ENCODE measurements at places on chromosomes 2 and 18.
A peak's percentile ranks its signal among the peaks of the same experiment; 100 is the strongest.

- DNase-seq: no peak
Observed at GRCh38 chr2:172282944-172283343, 144.4 kb upstream of the ITGA6 start.

DNA sequence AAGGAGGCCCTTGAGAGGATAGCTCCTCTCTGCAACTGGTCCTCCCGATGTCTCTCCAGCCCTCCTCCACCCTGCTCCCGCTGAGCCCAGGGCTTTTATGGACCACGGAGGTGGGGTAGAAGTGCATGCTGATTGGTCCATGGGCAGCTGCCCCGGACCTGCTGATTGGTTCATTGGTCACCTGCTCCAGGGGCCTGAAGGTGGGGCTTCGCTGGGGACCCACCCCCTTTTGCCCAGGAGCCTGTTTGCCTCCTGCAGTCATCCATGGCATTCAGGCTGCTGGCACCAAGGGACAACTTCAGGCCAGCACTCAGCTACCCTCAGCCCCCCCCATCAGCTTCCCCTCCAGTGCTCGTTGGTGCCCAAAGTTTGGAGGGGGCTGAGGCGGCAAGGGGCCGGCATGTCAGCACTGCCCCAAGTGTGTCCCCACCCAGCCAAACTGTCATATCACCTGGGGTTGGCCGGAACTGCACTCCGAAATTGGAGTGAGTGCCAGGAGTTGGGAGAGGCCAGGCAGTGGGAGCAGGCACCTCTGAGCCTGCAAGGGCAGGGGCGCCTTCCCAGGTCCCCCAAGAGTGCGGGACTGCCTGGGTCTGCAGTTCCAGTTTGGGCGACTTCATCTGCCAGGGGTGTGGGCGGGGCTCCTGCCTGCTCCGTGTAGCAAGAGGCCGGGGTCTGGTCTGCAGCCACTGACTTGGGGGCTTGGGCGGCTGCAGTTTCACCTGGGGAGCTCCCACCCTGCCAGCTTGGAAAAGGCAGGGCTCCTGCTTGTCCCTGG is 288.9 kb downstream of the RDH14 start:
- no peak for DNase-seq

- DNase-seq: no peak
Observed at GRCh38 chr2:83063511-83063910, 1395.6 kb downstream of the SUCLG1 start.

DNA sequence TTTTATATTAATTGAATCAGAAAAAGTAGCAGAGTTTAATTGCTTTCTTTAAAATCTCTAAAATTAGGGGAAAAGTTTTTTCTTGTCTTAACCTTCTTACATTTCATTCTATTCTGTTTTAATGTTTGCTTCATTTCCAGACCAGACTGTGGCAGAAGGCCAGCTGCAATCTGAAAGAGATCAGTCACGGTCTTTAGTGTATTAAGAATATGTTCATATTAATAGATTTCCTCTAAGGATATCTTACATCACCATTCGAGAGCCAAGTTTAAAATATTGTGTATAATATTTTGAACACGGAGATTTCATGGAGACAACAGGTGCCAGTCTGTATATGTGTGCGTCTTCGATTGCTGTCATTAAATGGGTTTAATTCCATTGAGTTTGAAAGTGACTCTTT is 230.9 kb upstream of the ZSWIM2 start:
- DNase-seq: no peak

- DNase-seq: no peak
Observed at GRCh38 chr2:9199716-9200632, 6.6 kb upstream of the ASAP2 start.

DNA sequence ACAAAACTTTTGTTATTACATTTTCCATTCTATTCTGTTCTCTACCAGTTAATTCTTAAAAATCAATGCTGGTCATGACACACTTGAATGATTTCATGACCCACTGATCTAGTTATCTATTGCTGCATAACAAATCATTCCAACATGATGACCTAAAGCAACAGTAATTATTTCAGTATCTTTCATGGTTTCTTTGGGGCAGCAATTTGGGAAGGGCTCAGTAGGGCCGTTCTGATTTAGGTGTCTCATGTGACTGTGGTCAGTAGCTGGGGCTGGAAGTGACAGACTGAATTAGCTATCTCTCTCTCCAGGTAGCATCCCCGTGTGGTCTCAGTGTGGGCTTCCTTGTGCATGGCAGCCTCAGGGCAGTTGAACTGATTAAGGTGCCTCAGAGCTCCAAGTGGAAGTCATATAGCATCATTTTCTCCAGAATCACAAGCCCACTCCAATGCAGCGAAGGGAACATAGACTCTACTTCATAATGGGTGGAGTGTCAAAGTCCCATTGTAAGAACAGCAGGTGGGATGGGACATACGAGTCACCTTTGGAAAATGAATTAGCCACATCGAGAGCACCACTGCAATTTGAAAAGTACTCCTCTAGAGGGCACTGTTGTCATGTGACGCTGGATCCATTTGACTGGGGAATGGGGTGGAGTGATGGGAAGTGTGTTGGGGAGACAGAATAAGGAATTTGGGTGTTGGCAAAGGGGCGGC is 39.1 kb upstream of the FAM136A start:
- DNase-seq: peak; percentile 63

GRCh38 chr2:94986392-94986963 is 39.0 kb upstream of the MAL start:
- peak; percentile 49 for DNase-seq

- DNase-seq: no peak
Observed at GRCh38 chr2:238997684-238998083, 149.8 kb downstream of the TWIST2 start.

- no peak for DNase-seq
Observed at GRCh38 chr2:226916669-226917068, 80.8 kb downstream of the RHBDD1 start.

DNA sequence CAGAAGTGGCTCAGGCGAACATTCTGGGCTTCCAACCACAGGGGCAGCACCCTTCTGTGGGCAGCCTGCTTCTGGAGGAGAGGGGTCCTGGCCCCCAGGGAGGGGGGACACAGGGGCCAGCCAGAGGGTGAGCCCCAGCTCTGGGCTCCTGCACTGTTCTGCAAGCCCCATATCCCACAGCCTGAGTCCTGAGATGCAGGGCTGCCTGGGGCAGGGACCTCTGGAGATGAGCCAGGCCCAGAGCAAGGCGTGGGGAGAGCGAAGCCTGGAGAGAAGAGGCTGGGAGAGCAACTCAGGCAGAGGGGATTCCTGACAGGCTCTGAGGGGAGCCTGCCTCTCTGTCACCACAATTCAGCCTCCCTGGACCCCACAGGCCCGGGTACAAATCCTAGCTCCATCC is 13.5 kb upstream of the PRSS56 start:
- DNase-seq: no peak
